ENCODE measurements at places on chromosomes 12 and 14.

- no peak for DNase-seq
These were observed 36.3 kb downstream of the PTGER2 start for GRCh38 chr14:52350445-52350844.

GRCh38 chr12:119700078-119700477 is 32.1 kb downstream of the PRKAB1 start:
- DNase-seq, result no peak

GRCh38 chr12:105716621-105717020 is 386.1 kb downstream of the C12orf75 start:
- no peak for DNase-seq

- no peak for DNase-seq
These were observed 5.7 kb upstream of the NEK9 start for GRCh38 chr14:75132382-75133086.

- DNase-seq, result no peak
These were observed 64.4 kb upstream of the KICS2 start for GRCh38 chr12:64286521-64286920.

DNA sequence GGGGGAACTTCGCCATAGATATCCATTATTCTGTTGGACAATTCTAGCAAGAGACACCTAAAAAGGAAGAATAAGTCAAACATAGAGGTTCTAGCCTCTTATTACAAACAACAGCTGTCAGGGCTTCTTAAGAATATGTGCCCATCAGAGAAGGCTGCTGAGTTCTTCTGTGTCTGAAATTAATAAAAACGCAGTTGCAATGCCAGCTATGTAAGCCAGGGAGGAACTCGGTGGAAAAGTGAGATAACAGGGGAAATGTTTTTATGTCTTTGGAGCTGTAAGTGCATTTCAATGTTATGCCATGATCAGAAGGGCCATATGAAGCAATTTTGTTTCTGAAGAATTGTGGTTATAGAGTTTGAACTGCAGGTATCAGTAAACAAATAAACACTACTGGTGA is 95.0 kb downstream of the SYT1 start:
- DNase-seq, result no peak

- no peak for DNase-seq
These were observed 108.7 kb upstream of the HIF1A start for GRCh38 chr14:61586544-61587055.

DNA sequence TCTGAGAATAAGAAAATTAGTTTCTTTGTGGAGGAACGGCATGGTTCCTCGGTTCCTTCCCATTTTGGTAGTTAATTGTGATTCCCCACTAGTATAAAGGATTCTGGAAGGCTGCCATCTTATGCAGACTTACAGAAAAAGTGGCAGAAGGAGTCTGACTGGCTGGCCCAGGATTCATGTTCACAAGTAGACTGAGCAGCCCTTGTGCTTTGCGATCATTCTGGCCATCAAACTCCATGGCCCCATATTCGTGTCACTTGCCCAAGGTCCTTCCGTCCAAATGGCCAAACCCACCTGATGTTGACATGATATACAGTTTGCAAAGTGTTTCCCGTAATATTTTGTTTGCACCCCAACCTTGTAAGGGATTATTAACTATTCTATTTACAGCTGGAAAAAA is 297.2 kb upstream of the AMIGO2 start:
- no peak for DNase-seq

DNA sequence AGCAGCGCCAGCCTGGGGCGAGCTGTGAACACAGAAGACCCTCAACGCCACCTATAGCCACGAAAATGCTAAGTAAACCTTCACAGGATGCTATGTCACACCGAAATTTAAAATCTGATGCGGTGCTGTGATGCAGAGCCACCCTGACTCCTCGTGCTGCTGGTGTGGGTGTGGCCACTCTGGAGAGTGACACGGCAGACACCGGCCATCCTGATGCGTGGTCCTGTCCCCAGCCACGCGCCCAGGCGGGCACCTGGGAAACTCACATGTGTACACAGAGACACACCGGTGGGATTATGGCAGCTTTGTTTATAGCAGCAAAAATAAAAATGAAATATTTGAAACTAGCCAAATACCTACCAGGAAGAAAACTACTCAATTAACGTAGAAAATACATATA is 138.3 kb upstream of the SFSWAP start:
- no peak for DNase-seq

- no peak for DNase-seq
These were observed 82.0 kb downstream of the PRKCH start for GRCh38 chr14:61403411-61403810.

DNA sequence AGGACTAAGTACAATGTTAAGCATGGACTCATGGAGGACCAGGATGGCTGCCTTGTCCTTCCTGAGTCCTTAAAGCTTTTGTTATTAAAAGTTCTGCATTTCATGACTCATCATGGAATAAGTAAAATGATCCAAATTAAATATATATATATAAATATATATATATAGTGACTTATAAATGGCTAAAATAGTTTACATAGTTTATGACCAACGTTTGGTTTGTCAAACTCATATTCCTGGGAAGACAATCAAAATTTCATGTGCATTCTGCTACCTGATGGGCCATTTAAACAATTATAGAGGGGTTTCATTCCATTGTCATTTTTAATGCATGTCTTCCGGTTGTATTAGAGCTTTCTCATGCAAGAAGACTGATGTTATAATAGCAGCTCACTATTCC is 1190.7 kb downstream of the FSCB start:
- DNase-seq, result no peak

GRCh38 chr12:2551412-2551900 is 243.3 kb upstream of the FKBP4 start:
- no peak for DNase-seq

DNA sequence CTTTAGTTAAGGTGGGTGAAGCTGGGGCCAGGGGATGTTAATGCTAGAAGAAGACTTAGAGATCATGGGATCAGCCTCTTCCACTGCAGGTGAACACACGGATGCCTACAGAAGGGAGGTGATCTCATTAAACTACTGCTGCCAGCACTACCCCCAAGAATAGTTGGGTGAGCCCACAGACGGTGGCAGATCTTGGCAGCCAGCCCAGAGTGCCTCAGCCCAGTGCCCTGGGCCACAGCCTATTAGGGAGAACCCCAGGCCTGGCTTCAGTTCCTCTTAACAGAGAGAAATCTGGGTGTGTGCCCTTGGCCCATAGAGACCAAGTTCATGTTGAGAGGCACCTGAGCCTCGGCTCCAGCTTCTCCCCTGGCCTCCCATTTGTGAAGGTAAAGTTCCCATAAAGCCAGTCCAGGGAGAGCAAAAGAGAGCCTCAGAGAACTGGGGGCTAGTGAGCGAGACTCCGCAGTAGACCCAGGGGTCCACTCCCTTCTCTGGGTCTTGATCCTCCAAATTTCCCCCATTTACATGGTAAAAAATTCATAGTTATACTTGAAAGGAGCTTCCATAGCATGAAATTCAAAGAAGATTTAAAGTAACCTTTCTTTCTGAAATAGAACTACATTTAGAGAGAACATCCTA is 125.0 kb upstream of the CCND2 start:
- DNase-seq, result peak; percentile 63

GRCh38 chr14:103501041-103501870 is 21.4 kb downstream of the CKB start:
- DNase-seq, result no peak

DNA sequence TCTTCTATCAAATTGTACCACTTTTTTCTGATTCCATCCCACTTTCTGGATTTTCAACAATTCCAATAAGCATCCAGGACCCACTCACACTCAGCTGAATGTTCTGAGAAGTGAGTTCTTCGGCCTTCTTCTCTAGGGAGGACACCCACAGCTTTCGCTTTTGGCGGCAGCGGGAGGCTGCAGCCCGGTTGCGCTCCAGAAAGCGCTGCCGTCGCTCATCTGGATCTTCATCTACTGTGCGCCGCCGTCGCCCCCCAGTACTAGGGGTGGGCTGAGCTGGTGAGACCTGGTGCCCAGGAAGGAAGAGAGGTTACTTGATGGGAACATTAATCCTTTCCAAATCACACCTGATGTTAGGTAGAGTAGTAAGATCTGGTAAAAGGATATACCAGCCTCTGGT is 17.2 kb upstream of the NPFF start:
- no peak for DNase-seq

DNA sequence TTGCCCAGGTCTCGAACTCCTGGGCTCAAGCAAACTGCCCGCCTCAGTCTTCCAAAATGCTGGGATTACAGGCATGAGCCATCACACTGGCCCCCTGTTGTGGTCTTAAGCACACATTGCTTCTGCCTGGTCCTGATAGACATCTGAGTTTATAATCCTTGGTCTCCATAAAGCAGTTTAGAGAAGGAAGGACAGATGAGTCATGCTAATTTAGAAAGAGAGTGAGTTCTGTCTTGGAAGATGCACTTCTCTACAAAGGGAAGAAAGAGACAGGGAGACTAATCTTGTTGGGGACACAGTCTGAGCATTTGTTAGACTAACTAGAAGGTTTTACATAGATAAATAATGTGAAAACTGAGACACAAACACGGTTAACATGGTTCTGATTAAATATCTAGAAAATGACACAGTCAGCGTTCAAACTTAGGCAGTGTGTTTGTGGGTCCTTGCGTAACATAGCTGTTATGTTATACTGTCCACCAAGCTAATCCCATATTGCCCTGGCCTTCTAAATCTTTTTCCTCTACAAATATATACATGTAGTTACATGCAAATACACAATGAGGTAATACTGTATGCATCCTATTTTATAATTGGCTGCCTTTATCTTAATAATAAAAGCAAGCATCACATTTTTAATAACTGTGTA is 31.0 kb downstream of the SAMD4A start:
- no peak for DNase-seq

DNA sequence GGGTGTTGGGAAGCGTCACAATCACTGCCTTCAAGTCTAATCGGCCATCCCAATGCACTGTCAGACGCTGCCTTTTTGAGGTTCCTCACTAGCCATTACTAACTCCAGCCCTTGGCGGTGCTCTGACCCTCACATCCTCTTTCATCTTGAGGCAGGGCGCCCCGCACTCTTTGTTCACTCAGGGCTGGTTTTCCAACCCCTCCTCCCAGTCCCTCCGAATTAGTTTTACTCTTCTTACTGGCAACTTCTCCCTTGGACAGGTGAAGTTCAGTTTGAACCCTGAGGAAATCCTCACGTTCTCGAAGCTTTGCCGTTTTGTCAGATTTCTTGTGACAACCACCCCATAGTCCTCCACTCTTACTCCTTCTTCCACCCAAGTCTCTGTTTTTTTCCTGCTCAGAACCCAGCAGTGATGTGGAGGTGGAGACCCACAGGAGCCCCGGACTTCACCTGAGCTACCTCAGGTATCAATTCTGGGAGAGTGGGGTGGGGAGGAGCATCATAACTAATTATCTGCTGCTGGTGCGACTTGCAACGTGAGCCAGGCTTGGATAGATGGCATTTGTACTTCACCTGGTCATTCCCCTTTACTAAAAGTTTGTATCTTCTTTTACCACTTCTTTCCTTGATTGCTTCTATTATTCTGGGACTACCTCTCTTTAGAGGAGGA is 757 bp downstream of the ZC3H10 start:
- DNase-seq, result no peak
